ENCODE measurements at places on chromosomes 3 and 15.

- DNase-seq: no peak
These were observed 114.2 kb upstream of the TJP1 start for GRCh38 chr15:29936353-29937049.

GRCh38 chr3:126478581-126479310 is 3.1 kb upstream of the ZXDC start:
- no peak for DNase-seq

GRCh38 chr3:39435006-39435748 is 28.7 kb downstream of the RPSA start:
- no peak for DNase-seq

DNA sequence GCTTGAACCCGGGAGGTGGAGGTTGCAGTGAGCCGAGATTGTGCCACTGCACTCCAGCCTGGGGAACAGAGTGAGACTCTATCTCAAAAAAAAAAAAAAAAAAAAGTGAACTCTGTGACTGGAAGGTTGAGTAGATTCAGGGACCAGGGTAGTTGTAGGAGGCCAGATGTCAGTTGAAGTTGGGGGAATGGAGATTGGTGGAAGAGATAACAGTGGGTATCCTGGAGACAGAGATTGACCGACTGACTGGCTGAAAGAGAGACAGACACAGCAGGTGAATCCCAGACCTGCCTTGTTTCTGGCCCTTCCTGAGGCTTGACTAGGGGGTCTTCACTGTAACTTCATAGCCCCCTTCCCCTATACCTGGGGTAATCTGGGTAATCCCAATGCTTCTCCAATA is 22.1 kb upstream of the RNU6-1 start:
- DNase-seq: no peak

- no peak for DNase-seq
These were observed 97.5 kb downstream of the TCF12 start for GRCh38 chr15:57015897-57016296.

- no peak for DNase-seq
These were observed 25.2 kb upstream of the IQSEC1 start for GRCh38 chr3:13098192-13098988.

- no peak for DNase-seq
These were observed 244.7 kb upstream of the ZPLD1 start for GRCh38 chr3:102189956-102190723.

GRCh38 chr15:100651253-100651652 is 48.9 kb downstream of the ASB7 start:
- no peak for DNase-seq

- no peak for DNase-seq
These were observed 3.1 kb downstream of the GLB1 start for GRCh38 chr3:33093847-33094246.

GRCh38 chr3:190338717-190339116 is 16.5 kb upstream of the CLDN1 start:
- DNase-seq: no peak

- DNase-seq: no peak
These were observed 1.4 kb upstream of the BCL6 start for GRCh38 chr3:187746442-187747281.

DNA sequence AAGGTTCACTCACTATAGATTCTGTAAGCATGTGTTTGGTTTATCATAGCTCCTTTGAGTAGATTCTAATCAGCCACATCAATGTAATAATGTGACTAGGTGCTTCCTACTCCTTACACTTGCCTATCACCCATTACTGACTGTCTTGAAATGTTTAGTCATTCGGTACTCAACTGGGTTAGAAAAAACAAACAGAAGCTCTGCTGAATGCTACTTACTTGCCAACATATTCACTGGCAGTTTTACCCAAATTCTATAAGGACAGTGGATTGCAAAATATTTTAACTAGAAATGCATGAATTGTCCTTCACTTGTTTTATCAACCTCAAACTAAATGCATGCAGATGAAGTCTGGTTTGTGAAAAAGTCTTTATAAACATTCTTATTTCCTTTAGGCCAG is 352.1 kb upstream of the ALCAM start:
- no peak for DNase-seq

DNA sequence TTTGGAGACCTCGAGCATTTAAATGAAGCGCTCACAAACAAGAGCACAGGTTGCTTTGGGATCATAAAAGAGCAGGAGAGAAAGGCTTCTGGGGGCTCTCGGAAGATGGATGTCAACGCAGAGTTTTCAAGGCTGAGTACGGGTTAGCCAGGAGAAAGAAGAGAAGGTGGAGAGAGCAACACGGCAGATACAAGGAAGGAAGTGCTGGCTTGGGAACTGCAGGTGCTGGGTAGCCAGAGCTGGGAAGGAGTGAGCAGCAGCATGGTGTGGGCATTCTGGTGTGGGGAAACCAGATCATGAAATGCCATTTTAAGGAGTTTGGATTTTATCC is 580 bp upstream of the RUBCN start:
- DNase-seq: no peak

GRCh38 chr3:144033863-144034262 is 62.2 kb downstream of the DIPK2A start:
- DNase-seq: no peak

DNA sequence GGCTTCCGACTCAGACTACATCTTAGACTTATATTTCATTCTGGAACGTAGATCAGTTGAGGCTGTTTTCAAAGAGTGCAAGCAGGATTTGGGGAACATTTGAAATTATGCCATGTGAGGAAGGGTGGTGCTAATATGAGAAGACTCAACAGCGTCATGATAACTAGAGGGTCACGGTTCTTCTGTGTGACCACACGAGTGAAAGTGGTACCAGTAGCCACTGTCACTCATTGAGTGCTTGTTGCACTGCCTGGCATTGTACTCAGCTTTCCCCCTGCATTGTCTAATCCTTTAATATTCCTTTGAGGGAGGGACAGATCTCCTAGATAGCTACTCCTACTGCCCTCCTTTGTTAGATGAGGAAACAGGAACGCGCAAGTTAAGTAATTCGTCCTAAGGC is 81.3 kb upstream of the PLXNA1 start:
- no peak for DNase-seq

DNA sequence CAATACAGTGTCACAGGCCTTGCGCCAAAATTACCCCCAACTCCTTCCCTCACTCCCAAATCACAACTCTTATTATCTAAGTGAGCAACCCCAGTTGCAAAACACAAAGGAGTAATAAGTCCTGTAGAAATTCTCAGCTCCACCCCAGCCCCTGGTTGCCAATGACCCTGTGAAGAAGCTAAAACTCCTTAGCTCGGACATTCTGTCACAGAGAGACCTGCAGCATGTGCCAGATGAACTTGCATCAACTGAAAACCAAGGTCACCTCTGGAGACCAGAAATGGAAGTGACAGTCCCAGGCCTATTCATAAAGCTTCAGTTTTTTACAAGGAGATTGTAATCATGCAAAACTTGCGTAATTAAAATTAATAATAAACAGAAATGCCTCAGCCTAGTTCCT is 55.2 kb downstream of the RBPMS2 start:
- DNase-seq: no peak
